ENCODE measurements at places on chromosomes 11 and 22. TPM values are rescaled to one million over a fixed set of nuclear protein-coding genes. Genes with fewer than 3 reads are reported as not detected.

Gene APLNR
- 0.42 TPM for total RNA-seq

Gene ROBO4
- total RNA-seq, result 18.7 TPM

- no peak for DNase-seq
- H3K36me3 ChIP-seq, result no peaks in the 10 kb centered on the region
- no peaks in the 10 kb centered on the region for H3K27me3 ChIP-seq
These were observed 13.5 kb upstream of the GRAMD1B start for GRCh38 chr11:123416566-123416965.

DNA sequence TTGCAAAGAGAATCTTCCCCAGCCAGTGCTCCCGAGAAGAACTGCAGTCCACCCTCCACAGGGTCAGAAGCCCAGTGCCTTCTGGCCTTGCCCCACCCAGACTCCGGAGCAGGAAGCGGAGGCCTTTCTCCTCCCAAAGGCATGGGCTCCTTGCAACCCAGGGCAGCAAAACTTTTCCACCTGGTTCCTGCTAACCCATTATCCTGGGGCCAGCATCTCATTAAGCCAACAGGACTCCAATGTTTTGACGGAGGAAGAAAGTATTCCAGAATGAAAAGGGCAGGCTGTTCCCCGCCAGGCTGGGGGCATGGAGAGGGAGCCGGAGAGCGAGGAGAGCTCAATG is 88.1 kb downstream of the RTL6 start:
- DNase-seq, result no peak
- H3K27ac ChIP-seq, result no peak overlapping the region
- H3K36me3 ChIP-seq, result no peaks in the 10 kb centered on the region
- H3K4me1 ChIP-seq, result peaks cover 7% of the 10 kb centered on the region
- H3K27me3 ChIP-seq, result peaks cover 41% of the 10 kb centered on the region
- no peak overlapping the region for H3K4me3 ChIP-seq

DNA sequence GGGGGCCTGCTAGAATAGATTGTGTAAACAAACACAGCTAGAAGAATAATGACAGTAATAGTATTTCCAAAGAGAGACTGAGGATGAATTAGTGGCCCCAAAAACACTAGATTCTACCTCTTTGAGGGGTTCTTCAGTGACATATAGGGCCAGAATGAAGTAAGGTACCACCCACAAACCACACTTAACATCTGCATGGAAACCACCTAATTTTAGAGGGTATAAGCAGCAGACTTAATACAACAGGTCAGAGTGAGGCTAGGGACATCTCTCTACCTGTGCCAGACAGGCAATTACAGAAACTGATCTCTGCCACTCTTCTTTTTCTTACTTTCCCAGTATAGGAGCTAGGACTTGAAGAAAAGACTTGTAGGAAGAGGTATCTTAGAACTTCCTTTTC is 20.1 kb downstream of the ELP4 start:
- no peak for DNase-seq
- H3K4me1 ChIP-seq, result no peaks in the 10 kb centered on the region
- no peak overlapping the region for H3K4me3 ChIP-seq
- H3K36me3 ChIP-seq, result no peaks in the 10 kb centered on the region
- H3K27me3 ChIP-seq, result no peaks in the 10 kb centered on the region
- no peak overlapping the region for H3K27ac ChIP-seq

GRCh38 chr11:63896071-63896470 is 20.9 kb downstream of the RCOR2 start:
- no peak overlapping the region for H3K27ac ChIP-seq
- H3K4me1 ChIP-seq, result peaks cover 38% of the 10 kb centered on the region
- no peak overlapping the region for H3K4me3 ChIP-seq
- DNase-seq, result no peak

DNA sequence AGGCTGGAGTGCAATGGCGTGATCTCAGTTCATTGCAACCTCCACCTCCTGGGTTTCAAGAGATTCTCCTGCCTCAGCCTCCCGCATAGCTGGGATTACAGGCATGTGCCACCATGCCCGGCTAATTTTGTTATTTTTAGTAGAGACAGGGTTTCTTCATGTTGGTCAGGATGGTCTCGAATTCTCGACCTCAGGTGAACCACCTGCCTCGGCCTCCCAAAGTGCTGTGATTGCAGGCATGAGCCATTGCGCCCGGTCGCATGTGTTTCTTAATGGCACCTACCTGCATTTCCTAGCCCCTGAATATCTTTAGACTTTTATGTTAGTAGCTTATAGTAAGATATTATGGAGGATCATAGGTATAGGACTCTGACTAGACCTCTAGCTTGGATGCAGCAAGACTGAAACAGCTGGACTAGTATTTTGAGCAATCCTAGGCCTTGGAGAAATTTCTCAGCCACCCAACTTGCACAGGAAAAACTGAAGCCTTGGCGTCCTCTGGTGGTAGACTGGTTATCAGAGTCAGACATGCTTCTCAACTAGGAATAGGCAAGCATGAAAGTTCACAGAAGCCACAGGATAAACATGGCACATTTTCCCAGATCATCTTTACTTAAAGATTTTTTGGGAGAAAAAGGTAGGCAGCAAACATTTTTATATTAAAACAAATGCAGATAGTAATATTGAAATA is 22.7 kb upstream of the C1QTNF4 start:
- peaks cover 32% of the 10 kb centered on the region for H3K36me3 ChIP-seq
- H3K4me3 ChIP-seq, result no peak overlapping the region
- peak; percentile 59 for DNase-seq
- peaks cover 9% of the 10 kb centered on the region for H3K4me1 ChIP-seq
- H3K27me3 ChIP-seq, result no peaks in the 10 kb centered on the region
